Nephron progenitor cell (in vitro differentiated cells): ENCODE measurements at places on chromosomes 7 and 10.

DNA sequence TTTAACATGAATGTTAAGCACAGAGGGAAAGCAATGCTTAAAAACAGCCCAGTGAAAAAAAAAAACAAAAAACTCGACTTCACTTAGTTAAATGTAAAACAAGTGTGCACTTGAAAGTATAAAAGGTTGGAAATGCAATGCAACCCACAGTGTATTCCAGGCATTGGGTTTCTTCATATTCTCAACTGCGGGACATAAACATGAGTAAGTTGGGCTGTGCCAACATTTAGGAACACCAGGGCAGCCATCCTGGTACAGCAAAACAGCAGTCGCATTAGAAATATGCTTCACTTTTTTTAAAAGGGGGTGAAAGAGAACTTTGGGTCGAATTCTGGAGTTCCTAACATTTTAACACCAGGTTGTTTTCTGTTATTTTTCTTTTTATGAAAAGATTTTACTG lies 937 bp downstream of the STEAP1 start:
- peak overlapping the region; percentile 75 for H3K4me3 ChIP-seq
- peaks cover 14% of the 10 kb centered on the region for H3K27me3 ChIP-seq
- H3K36me3 ChIP-seq, result no peaks in the 10 kb centered on the region
- peaks cover 4% of the 10 kb centered on the region for H3K4me1 ChIP-seq

DNA sequence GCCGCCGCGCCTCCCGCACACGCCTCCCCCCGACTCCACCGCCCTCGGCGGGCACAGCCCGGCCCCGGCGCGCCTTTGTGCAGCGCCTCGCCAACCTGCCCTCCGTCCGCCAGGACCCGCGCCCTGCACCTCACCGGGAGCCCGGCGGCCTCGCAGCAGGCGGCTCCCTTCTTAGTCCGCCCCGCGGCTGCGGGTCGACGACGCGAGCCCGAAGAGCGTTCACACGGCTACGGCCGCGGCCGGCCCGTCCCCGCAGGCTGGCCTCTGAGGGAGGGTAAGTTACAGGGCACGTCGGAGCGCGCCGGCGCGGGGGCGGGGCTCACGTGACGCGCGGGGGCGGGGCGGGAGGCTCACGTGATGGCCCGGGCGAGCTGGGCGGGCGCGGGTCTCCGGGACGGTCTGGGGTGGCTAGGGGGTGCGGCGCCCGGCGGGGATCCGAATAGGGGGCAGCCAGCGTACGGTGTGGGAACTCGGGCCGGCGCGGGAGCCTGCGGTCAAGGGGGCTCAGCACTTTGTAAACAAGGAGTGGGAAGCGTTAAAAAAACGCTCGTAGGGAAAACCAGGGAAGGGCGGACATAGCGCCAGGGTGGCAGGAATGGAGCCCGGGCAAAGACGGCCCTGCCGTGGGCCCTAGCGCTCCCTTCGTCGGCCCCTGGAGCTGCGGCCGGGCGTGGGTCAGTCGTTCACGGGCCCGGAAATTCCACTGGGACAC lies at the start of gene ARHGAP12:
ARHGAP12 (minus strand) TSS at position 283 of the 712 bp plus-strand sequence. CDS start 19,976 bp downstream, outside the sequence.
- H3K36me3 ChIP-seq, result peaks cover 14% of the 10 kb centered on the region
- peak; percentile 96 for DNase-seq
- H3K27ac ChIP-seq, result peak within 1 kb of the TSS; percentile 97
- H3K27me3 ChIP-seq, result peaks cover 5% of the 10 kb centered on the region
- peak within 1 kb of the TSS; percentile 92 for H3K4me3 ChIP-seq

DNA sequence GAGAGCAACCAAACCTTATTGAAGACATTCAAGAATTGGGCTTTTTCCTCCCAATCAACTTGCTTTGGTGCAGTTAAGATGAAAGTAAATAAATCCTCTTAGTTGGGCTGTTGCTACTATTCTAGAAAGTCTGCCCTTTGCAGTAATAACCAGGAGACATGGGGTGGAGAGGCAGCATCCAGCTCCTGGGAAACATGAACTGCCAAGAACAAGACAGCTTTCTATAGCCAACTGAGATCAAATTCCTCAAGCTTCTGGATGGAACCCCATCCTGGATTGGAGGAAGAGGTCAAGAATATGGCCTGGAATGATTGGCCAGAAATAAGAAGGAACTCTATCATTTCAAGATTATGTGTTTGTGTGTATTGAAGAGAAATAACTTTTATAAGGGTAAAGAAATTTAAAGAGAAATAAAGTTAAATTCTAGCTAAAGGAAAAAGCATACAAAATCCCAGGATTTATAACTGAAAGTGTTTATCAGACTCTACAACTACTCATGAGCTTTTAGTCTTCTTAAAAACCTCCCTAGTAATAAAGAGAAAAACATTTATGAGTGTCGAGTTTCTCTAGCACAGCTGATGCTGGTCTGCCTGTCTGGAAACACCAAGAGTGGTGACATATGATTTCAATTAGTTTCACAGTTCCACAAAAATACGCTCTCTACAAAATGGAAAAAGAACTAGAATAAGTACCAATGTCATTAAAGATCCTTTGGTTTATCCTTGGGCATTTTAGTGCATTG lies 70.1 kb upstream of the COL1A2 start:
- no peak for DNase-seq
- peaks cover 17% of the 10 kb centered on the region for H3K36me3 ChIP-seq
- no peak overlapping the region for H3K4me3 ChIP-seq

GRCh38 chr7:22386206-22386858 lies 29.4 kb upstream of the RAPGEF5 start:
- H3K4me1 ChIP-seq, result no peaks in the 10 kb centered on the region
- H3K27ac ChIP-seq, result no peak overlapping the region

GRCh38 chr10:35916791-35917190 lies 274.7 kb upstream of the FZD8 start:
- H3K4me3 ChIP-seq, result no peak overlapping the region
- H3K4me1 ChIP-seq, result peaks cover 24% of the 10 kb centered on the region

- no peak overlapping the region for H3K27ac ChIP-seq
Measured at GRCh38 chr7:12757443-12757842, 70.0 kb downstream of the ARL4A start.

GRCh38 chr10:66218289-66218688 lies 707.5 kb upstream of the LRRTM3 start:
- no peaks in the 10 kb centered on the region for H3K36me3 ChIP-seq
- peaks cover 3% of the 10 kb centered on the region for H3K27me3 ChIP-seq
- H3K4me3 ChIP-seq, result no peak overlapping the region
- no peak for DNase-seq
- H3K27ac ChIP-seq, result no peak overlapping the region
- H3K4me1 ChIP-seq, result no peaks in the 10 kb centered on the region

DNA sequence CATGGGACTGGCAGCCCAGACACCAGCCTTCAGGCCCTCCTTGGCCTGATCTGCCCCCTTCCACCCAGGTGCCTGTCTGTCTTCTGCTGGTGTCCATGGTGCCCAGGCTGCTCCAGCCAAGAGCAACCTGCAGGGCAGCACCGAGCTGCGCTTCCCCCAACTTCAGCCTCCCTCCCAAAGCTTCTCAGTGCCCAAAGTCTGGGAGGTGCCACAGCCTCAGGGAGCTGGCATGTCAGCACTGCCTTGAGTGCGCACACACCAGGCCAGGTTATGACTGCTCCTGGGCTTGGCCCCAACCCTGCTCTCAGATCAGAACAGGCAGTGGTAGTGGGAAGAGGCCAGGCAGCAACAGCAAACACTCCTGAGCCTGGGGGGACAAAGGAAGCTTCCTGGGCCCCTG lies 304.6 kb upstream of the NRG3 start:
- H3K4me3 ChIP-seq, result no peak overlapping the region
- no peak overlapping the region for H3K27ac ChIP-seq
- no peak for DNase-seq
- peaks cover 7% of the 10 kb centered on the region for H3K27me3 ChIP-seq

DNA sequence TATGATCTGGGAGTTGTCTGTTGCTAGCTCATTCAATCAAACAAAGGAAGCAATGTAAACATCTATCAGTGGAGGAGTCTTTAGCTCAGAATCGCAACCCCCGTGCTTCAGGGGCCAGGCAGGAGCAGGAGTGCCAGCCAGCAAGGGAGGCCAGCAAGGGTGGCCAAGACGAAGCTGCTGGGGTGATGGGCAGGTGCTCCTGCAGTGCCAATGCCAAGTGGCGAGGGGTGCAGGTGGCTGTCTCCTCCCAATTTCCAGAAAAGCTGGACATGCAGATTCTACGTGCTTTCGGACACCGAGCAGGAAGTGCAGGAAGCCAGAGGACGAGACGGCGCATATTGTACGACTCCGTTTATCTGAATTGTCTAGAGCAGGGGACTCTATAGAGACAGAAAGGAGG lies 48.1 kb upstream of the EBF3 start:
- DNase-seq, result no peak
- peaks cover 8% of the 10 kb centered on the region for H3K27me3 ChIP-seq
- H3K4me1 ChIP-seq, result peaks cover 37% of the 10 kb centered on the region
- H3K36me3 ChIP-seq, result no peaks in the 10 kb centered on the region
- no peak overlapping the region for H3K27ac ChIP-seq
- no peak overlapping the region for H3K4me3 ChIP-seq

DNA sequence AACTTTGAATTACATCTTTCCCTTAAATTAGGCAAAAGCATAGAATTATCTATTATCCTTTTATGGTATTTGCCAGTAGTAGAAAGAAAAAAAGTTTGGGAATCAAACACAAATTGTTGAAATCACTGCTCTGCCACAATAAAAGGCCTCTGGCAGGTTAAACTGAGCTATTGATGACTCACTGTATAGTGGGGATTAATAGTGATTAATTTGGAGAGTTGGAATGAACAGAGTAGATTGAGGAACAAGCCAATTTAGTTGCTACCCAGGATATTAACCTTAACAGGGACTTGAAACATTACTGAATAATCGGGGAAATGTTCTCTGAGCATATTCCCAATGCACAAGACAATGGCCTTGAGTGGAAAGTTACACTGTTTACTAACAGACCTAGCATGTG lies 33.1 kb downstream of the MASTL start:
- no peak overlapping the region for H3K27ac ChIP-seq
- no peak overlapping the region for H3K4me3 ChIP-seq
- H3K27me3 ChIP-seq, result peaks cover 4% of the 10 kb centered on the region

DNA sequence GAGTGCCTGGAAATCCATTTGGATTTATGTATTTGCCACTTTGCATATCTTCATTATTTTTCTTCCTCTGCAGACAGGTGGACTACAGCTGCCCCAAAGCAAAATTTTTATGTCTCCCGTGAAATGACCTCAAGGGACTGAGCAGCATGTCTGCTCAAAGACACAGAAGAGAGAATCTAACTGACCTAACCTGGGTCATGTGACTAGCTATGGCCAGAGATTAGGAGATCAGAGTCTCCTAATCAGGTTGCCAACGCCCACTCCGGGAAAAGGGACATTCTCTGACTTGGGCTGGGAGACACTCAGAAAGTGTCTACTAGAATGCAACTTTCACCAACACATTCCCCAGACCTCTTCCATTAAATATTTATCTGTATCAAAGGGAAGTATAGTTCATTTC lies 2.5 kb upstream of the BAMBI start:
- no peak overlapping the region for H3K4me3 ChIP-seq
- no peak for DNase-seq

GRCh38 chr7:30761214-30762156 lies 9.6 kb downstream of the INMT start:
- H3K27me3 ChIP-seq, result peaks cover 18% of the 10 kb centered on the region
- H3K4me1 ChIP-seq, result no peaks in the 10 kb centered on the region
- no peak overlapping the region for H3K27ac ChIP-seq
- no peak overlapping the region for H3K4me3 ChIP-seq
- no peak for DNase-seq

DNA sequence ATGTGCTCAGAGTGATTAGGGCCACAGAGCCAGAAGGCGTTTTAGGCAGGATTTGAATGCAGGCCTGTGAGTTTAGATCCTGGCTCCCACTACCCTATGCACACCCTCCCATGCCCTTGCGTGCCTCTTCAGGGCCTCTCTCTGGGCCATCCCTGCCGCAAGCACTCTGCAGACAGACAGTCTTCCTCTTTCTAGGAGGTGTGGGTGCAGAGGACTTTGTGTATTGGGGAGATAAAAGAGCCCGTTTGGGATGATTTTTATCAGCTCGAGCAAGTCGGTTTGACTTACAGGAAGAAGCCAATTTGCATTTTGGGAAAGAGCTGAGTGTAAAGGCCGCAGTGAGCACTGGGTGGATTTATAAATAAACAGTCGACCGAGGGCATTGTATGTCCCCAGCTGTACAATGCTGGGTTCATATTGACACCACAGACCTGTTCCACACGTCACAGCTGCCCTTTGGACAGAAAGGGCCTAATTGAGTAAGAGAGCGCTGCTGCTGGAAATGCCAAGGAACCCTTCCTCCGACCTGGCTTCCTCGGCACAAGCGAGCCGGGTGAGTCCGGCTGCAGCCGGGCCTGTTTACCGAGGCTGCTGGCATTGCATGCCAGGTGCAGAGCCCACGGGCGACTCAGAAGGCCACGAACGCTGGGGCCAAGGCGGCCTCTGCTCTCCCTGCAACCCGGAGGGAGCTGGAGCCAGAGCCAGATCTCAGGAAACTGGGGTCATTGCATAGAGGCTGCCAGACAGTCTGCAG lies 25.1 kb downstream of the ZMIZ1 start:
- peaks cover 4% of the 10 kb centered on the region for H3K27me3 ChIP-seq
- peaks cover 12% of the 10 kb centered on the region for H3K36me3 ChIP-seq
- H3K4me3 ChIP-seq, result no peak overlapping the region
- H3K27ac ChIP-seq, result peak overlapping the region; percentile 65

- DNase-seq, result no peak
- no peak overlapping the region for H3K4me3 ChIP-seq
- H3K4me1 ChIP-seq, result no peaks in the 10 kb centered on the region
- peaks cover 16% of the 10 kb centered on the region for H3K27me3 ChIP-seq
Measured at GRCh38 chr7:68955656-68956055, 642.6 kb upstream of the AUTS2 start.

DNA sequence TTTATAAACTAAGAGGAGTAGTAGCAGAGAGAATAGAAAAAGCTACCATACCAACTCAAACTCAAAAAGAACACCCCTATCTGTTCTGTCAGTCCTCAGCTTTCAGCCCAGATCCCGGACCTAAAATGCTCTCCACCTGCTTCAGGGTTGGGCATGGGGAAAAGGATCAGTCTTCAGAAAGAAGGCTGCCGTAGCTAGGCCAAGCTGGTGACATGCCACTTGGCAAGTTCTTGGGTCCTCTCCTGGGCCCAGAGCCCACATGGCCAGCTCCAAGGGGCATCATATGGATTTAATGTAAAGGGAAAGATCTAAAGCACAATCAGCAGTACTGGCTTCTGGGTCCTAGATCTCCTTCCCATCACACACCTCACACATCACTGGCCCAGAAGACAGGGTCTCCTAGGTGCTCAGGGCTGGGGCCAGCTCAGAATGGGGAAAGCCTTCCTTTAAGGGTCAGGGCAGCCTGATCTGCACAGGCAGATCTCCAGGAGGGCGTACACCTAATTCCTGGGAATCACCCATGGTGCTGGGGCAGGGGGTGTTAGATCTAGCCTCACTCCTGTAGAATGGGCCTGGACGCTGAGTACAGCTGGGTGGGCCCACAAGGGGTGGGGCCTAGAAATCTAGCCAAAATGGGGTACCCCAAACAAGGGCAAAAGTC lies 2.5 kb downstream of the VAX1 start:
- no peak overlapping the region for H3K27ac ChIP-seq
- peaks cover 100% of the 10 kb centered on the region for H3K27me3 ChIP-seq
- DNase-seq, result no peak
- no peaks in the 10 kb centered on the region for H3K36me3 ChIP-seq
- H3K4me1 ChIP-seq, result peaks cover 49% of the 10 kb centered on the region

GRCh38 chr10:69503001-69503895 lies 52.0 kb downstream of the TSPAN15 start:
- H3K4me1 ChIP-seq, result peaks cover 34% of the 10 kb centered on the region
- no peak for DNase-seq
- peaks cover 5% of the 10 kb centered on the region for H3K27me3 ChIP-seq
- no peaks in the 10 kb centered on the region for H3K36me3 ChIP-seq

- H3K27me3 ChIP-seq, result peaks cover 3% of the 10 kb centered on the region
- DNase-seq, result no peak
- H3K4me1 ChIP-seq, result no peaks in the 10 kb centered on the region
- no peak overlapping the region for H3K27ac ChIP-seq
Measured at GRCh38 chr10:101529725-101530553, 58.1 kb downstream of the POLL start.

GRCh38 chr7:131699323-131699722 lies 142.9 kb upstream of the PODXL start:
- H3K27ac ChIP-seq, result no peak overlapping the region
- no peak overlapping the region for H3K4me3 ChIP-seq
- DNase-seq, result no peak
- no peaks in the 10 kb centered on the region for H3K36me3 ChIP-seq
